ENCODE measurements at places on chromosomes 12 and 14. TPM values are rescaled to one million over a fixed set of nuclear protein-coding genes. Genes with fewer than 3 reads are reported as not detected.

GRCh38 chr12:42270596-42270995 lies 32.5 kb upstream of the YAF2 start:
- H3K36me3 ChIP-seq: no peaks in the 10 kb centered on the region
- no peak overlapping the region for H3K27ac ChIP-seq

DNA sequence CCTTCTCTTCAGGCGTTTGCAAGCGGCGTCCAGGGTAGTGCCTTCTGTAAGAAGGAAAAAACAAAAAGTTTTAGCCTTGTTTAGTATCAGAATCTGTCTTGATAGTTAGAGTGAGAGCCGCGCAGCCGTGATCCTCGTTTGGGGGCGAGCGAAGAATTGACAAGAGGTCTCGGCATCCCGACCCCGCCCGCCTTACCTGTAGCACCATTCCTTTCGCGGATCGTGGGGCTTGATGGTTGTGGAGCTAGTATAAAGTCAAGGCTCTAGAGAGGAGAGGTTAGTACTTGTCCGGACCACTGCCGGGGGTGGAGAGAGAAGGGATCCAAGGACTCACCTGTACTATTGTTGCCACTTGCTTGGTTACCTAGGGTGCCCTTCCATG lies 494 bp downstream of the TMTC3 start:
- no peaks in the 10 kb centered on the region for H3K36me3 ChIP-seq
- no peaks in the 10 kb centered on the region for H3K27me3 ChIP-seq
- H3K4me1 ChIP-seq: peaks cover 18% of the 10 kb centered on the region
- peak; percentile 57 for DNase-seq

DNA sequence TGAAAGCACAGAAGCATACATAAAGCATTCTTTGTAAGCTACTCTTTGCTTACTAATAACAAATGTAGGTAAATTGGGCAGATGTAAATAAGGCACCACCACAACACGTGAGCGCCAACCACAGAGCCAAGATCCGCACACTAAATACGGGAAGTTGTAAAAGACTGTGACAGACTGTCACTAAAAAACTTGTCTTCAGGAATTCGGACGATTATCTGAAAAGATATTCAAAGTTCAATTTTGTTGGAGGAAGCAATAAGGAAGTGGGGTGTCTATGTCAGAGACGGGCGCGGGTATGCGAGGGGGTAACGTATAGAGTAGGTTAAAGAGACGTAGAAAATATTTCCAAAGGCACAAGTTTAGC lies 1.5 kb upstream of the HSP90B1 start:
- H3K4me1 ChIP-seq: peaks cover 32% of the 10 kb centered on the region
- peak; percentile 58 for DNase-seq
- no peaks in the 10 kb centered on the region for H3K27me3 ChIP-seq

Gene NR1H4
- total RNA-seq: not detected

Gene NUAK1
- 17.5 TPM for total RNA-seq

GRCh38 chr12:69904777-69905176 lies 79.8 kb downstream of the MYRFL start:
- no peaks in the 10 kb centered on the region for H3K27me3 ChIP-seq
- no peaks in the 10 kb centered on the region for H3K36me3 ChIP-seq
- no peak overlapping the region for H3K4me3 ChIP-seq
- no peak overlapping the region for H3K27ac ChIP-seq
- H3K4me1 ChIP-seq: peaks cover 4% of the 10 kb centered on the region
- no peak for DNase-seq

Gene KRT74
- total RNA-seq: not detected

GRCh38 chr12:131458931-131459772 lies 251.7 kb upstream of the SFSWAP start:
- no peaks in the 10 kb centered on the region for H3K36me3 ChIP-seq
- DNase-seq: no peak
- no peaks in the 10 kb centered on the region for H3K4me1 ChIP-seq
- H3K4me3 ChIP-seq: no peak overlapping the region

Gene SLC16A7
- total RNA-seq: 13.3 TPM

GRCh38 chr12:61267474-61267873 lies 992.7 kb upstream of the USP15 start:
- no peak overlapping the region for H3K27ac ChIP-seq
- H3K36me3 ChIP-seq: no peaks in the 10 kb centered on the region
- H3K27me3 ChIP-seq: no peaks in the 10 kb centered on the region
- no peak for DNase-seq
- H3K4me1 ChIP-seq: no peaks in the 10 kb centered on the region
- no peak overlapping the region for H3K4me3 ChIP-seq

DNA sequence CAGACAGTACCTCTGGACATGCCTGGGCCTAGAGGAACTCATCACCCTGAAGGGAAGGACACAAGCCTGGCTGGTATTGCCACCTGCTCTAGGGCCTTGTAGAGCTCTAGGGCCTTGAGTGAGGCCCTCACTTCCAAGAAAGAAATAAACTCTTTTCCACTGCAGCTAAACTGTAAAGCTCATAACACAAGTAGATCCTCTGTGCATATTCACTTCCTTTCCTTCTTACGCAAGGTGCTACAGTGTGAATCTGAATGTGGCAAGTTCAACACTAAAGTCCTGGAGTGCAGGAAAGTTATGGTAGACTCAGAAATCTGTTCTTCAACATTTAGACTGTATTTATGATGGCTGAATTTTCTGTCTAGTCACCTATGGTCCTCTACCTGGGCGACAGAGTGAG lies 14.5 kb downstream of the RNASE3 start:
- no peak overlapping the region for H3K4me3 ChIP-seq
- H3K27me3 ChIP-seq: no peaks in the 10 kb centered on the region
- H3K36me3 ChIP-seq: no peaks in the 10 kb centered on the region
- no peak for DNase-seq

Gene FAM234B
- 7.5 TPM for total RNA-seq

- H3K4me1 ChIP-seq: peaks cover 15% of the 10 kb centered on the region
- peaks cover 31% of the 10 kb centered on the region for H3K27me3 ChIP-seq
- no peak for DNase-seq
- no peaks in the 10 kb centered on the region for H3K36me3 ChIP-seq
- H3K27ac ChIP-seq: no peak overlapping the region
Observed at GRCh38 chr12:117101953-117102799, 3.0 kb upstream of the TESC start.

GRCh38 chr12:92803903-92804302 lies 101.1 kb downstream of the PLEKHG7 start:
- H3K27me3 ChIP-seq: no peaks in the 10 kb centered on the region
- H3K4me3 ChIP-seq: no peak overlapping the region
- DNase-seq: no peak
- no peak overlapping the region for H3K27ac ChIP-seq
- no peaks in the 10 kb centered on the region for H3K4me1 ChIP-seq

DNA sequence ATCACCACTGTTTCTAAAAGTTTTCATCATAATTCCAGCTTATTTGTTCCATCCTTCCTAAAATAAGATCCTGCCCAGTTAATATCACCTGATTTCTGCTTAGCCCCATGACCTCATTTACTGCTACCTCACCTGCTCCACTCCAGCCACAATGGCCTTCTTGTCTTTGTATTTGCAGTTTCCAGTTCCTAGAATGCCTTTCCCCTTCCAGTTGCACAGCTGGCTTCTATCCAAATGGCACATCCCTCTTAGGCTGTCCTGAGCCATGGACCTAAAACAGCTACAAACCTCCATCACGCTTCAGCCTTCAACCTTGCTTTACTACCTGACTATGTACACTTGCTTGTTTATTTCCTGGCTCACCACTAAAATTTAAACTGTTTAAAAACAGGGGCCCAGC lies 6.5 kb upstream of the LGMN start:
- H3K36me3 ChIP-seq: no peaks in the 10 kb centered on the region
- H3K27me3 ChIP-seq: no peaks in the 10 kb centered on the region
- H3K4me1 ChIP-seq: peaks cover 13% of the 10 kb centered on the region
- H3K27ac ChIP-seq: no peak overlapping the region
- H3K4me3 ChIP-seq: no peak overlapping the region
- no peak for DNase-seq

DNA sequence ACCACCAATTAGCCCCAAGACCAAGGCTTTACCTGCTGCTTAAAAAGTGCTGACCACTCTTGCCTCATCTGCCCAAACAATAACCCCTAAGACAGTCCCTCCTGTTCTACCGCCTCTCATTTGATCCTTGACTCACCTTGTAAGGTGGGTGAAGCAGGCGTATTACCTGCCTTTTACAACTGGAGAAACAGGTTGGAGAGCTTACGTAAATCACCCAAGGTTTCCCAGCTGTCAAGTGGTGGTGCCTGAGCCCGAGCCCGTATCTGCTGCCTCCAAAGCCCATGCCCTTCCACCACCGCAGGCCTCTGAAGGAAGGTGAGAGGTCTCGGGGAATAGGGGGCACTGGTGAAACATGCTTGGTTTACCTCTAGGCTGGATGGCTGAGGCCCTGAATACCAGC lies 36.6 kb downstream of the MAX start:
- H3K4me1 ChIP-seq: peaks cover 14% of the 10 kb centered on the region
- H3K36me3 ChIP-seq: peaks cover 80% of the 10 kb centered on the region
- H3K27me3 ChIP-seq: no peaks in the 10 kb centered on the region
- no peak overlapping the region for H3K4me3 ChIP-seq

- H3K4me1 ChIP-seq: no peaks in the 10 kb centered on the region
- peaks cover 15% of the 10 kb centered on the region for H3K36me3 ChIP-seq
- no peak overlapping the region for H3K27ac ChIP-seq
- no peak for DNase-seq
- H3K4me3 ChIP-seq: no peak overlapping the region
- no peaks in the 10 kb centered on the region for H3K27me3 ChIP-seq
Observed at GRCh38 chr14:90871605-90872233, 55.5 kb upstream of the TTC7B start.

Measured in lower lobe of right lung (tissue), 2 donors.